Ovary (tissue), 10 donors: ENCODE measurements at places on chromosomes 2 and 18.
A peak's percentile ranks its signal among the peaks of the same experiment; 100 is the strongest.

DNA sequence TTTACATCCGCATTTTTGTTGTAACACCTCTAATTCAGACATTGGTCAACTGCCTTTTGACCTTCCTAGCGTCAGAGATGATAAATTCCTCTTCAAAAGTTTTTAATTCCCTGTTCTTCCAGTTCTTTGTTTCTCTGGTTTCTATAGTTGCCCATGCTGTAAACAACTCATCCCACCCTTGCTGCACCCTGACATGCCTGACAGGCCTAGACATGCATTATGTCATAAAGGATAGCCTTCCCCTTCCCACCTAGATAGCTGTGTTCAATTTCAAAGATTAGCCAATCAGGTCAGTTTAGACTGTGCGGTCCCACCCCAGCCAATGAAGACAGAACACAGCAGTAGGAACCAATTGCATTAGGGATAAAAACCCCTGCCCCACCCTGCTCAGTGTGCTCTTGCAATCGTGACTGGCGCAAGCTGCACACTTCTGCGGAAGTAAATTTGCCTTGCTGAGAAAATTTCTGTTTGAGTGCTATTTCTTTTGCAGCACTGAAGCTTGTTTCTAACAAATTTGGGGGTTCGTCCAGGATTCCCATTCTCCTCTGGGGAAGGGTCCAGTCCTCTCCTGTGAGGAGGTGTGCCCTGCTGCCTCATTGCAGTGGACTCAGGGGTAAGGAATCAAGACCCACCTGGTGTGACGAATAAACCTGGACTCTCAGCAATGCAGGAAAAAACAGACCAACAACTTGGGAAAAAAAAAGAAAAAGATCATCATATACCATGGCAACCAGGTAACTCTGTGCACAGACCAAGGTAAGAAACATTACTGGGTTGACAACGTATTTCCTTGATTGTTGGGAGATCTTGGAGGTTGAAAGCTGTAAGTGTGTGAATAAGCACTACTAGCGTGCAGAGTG, 9.1 kb upstream of the SAP130 start:
- no peak for DNase-seq

- no peak for DNase-seq
Observed at GRCh38 chr18:67726882-67727281, 210.4 kb upstream of the DSEL start.

DNA sequence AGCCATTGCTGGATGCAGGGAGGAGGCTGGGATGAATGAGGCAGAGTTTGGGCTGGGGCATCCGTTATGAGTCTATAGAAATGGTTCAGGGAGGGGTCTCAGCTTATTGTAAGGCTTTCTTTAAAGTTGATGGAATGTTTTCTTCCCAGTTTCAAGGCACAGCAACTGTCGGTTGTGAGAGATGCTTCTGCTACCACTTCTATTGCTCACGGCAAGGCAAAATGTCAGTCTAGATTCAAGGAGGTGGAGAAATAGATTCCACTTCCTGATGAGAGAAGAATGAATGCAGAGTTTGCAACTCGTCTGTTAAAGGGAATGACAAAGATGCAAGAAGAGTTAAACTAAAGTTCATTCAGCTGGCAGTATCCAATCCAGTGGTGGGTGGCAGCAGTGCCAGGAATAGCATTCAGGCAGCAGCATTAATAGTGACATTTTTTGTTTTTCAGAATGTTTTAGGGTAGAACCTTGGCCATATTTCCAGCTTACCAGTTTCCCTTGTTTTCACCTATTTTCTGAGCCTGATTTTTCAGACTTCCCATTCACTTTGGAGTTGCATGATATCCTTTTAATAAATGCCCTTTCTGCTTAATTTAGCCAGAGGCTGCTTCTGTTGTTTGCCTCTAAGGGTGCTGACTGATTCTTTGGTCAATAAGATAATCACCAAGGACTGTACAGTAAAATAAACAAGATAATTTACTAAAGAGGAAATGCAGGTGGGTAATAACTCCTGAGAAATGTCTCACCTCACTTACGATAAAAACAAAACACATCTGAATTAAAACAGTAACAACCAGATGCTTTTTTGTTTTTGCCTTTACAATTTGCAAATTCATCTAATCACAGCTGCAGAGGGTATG, 138.4 kb downstream of the RPIA start:
- DNase-seq: no peak

- no peak for DNase-seq
Observed at GRCh38 chr18:45168866-45169600, 446.2 kb upstream of the SLC14A2 start.

- no peak for DNase-seq
Observed at GRCh38 chr2:80852079-80852807, 547.7 kb upstream of the LRRTM1 start.

DNA sequence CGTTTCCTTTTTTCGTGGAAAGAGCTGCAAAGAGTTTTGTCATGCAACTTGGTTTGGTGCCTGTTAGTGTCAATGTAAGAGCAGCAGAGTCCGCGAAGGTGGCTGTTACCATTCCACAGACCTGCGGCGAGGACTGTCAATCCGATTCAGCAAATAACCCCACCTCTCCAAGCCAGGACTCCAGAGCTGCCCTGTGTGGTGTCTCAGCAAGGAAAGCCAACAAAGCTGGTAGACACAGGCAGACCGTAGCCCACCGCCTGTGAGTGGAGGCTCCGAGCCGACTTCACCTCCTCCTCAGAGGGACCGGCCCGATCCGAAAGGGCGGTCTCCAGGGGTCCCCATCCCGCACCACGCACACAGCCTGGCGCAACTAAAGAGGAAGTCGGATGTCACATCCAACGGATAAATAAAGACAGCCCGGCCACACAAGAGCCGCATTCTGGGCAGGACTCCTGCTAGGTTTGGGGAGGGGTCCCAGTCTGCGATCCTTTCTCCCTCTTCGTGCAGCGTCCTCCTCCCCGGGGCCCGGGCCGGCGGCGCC, 819 bp downstream of the ANKRD44 start:
- peak; percentile 31 for DNase-seq

GRCh38 chr2:64716569-64716968, 62.9 kb upstream of the SERTAD2 start:
- no peak for DNase-seq

DNA sequence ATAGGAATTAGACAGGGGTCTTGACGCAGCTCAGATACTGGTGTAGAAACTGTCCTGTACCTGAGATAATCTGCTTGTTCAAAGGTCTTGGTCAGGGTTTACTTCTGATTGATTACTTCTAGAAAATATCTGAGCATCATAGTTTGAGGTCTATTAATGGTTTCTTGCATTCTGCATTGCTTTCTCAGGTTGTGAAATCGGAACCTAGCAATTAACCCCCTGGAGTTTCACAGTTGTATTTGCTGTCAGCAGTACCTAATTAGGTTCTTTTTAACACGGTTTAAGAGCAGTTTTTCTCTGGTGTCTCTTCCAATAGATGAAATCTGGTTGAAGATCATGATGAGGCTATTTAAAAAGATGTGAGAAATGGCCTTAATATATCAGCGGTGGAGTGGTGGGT, 428.6 kb upstream of the SYT4 start:
- no peak for DNase-seq

GRCh38 chr2:39107724-39108273, 13.1 kb downstream of the SOS1 start:
- no peak for DNase-seq

- DNase-seq: no peak
Observed at GRCh38 chr2:144605231-144605840, 85.4 kb upstream of the ZEB2 start.

DNA sequence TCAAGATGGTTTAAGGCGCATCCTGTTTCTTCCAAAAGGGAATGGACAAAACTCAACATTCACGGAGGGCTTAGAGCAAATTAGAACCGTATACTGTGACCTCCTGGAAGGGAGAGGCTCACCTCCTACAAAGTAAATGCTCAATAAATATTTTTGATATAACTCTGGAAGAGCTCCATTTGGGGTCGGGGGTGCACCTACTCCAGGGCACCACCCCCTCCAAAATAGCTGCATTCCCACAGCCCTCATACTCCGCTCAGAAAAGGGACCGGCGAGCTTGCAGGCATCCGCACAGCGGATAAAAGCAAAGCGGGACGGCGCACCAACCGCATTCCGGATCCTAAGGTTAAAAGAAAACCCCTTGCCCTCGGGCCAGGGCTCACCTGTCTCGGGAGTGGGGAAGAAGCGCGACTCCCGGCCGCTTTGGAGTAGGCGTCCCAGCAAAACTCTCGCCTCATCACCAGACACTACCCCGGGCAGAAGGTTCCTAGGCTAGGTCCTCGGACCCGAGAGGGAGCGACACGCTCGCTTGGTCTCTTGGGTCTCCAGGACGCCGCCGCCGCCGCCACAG, 378 bp downstream of the WDPCP start:
- no peak for DNase-seq

DNA sequence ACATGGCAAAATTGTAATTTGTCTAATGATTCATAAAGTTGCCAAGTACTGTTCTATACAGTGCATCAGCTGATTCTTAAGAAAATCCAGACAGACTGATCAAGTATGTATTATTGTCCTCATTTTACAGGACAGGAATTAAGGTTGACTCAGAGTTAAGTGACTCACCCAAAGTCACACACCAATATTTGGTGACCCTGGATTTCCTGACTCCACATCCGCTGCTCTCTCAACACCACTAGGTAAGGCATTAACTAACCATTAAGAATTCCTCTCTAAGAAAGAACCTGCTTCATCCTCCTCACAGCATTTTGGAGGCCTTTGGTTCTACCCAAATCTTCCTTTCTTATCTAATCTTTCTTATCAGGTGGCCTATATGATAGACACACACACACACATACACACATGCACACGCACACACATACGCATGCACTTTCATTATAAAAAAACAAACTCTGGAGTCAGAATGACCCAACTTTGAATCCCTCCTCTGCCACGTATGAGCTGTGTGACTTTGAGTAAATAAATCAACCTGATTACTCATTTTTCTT, 150.8 kb downstream of the ANKRD44 start:
- DNase-seq: no peak

DNA sequence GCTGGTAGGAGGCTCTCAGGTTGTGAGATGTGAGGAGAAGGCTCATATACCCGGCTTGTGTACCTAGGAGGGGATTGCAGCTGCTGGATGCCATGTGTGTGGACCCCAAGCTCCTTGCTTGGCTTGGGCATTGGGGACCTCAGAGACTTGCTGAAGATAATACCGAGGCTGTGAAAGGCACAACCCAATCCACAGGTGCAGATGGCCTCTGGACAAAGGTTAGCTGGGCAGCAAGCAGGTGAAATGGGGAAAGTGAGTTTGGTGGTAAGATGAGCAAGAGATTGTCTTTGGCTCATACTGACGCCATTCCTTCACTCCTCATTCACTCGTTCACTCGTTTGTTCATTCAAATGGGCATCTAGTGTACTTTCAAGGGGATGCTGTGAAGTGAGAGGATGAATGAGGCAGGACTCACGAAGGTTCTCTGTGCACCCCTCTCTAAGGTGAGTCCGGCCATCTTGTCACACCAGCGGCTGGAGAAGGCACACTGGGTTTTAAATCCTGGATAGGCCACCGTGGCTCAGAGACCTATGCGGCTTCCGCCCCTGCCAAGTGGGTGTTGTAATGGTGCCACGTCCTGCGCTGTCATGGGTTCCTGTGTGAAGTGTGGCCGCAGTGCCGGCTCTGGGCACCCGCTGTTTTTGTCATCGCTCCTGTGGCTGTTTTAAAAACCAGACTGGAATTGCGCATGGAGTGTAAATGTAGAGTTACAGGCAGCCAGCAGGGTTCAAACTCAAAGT, 13.7 kb downstream of the FBLN7 start:
- DNase-seq: no peak

DNA sequence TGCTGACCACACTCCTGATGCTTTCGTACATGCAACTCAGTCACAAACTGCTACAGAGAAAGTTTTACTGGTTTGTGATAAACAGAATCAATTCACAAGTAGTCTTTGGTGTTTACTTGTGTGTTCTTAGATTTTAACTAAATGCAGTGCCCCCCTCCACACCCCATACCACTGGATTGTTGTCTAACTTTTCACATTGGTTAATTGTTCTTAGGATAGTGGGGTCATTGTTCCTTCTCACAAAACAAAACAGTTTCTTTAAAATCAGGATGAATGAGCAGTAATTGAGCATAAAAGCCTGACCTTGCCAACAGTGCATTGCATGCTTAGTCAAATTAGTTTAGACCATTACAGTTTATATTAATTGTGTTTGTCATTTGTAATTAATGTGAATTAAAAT, 14.1 kb upstream of the PNPT1 start:
- no peak for DNase-seq

DNA sequence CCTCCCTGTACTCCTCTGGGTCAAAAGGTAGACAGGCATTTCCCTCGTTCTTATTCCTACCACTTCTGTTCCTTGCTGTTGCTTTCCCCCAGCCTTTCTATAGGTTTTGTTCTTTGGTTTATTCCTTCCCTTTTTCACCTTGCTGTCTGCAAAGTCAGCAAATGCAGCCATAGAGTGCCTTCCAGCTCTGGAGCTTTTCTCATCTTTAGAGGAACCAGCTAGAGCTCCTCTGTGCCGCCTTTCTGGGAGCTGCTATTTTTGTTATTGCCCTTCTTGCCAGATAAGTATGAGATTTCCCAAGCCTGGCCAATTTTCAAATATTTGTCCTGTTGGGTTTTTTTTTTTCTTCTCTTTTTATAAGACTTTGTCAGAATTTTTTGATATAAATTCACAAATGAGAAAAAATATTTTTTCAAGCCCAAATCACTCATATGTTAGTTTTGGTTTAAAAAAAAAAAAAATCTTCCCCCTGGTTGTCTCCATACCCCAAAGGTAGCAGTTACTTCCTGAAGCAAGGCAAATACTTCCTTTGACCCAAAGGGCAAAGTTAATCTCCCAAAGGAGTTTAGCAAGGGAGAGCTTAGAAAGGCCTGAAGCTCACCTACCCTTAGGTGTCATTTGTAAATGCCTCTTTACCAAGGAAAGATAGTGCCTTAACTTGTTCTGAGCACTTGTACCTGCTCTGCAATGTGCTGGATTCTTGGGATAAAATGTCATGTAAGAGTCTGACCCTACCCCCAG, 5.1 kb upstream of the TTC27 start:
- no peak for DNase-seq

- no peak for DNase-seq
Observed at GRCh38 chr2:35503738-35504199, 851.8 kb upstream of the CRIM1 start.

DNA sequence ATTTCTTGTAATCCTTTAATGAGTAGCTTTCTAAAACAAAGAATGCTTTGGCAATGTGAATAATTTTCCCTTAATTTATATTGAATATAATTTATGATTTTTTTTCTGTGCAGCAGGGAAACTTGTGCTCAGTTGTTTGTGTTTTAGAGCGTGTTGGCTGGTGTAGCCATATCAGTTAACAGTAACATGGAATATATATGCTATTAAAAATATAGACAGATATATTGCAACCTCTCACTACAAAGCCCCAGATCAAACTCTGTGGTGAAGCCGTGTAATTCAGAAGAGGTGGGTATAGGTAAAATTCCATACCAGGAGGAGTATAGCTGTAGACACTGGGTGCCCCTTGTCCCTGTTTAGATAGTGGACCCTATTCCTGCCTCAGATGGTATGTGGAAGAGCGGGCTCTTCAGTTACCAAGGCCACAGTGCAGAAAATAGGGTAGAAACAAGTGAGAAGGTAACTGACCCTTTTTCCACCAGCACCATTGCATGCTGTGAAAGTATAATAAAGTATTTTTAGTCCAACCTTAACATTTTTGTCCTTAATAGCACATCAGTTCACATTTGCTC, 18.1 kb upstream of the RASGRP3 start:
- no peak for DNase-seq
